ENCODE measurements at places on chromosomes 2 and 18.

DNA sequence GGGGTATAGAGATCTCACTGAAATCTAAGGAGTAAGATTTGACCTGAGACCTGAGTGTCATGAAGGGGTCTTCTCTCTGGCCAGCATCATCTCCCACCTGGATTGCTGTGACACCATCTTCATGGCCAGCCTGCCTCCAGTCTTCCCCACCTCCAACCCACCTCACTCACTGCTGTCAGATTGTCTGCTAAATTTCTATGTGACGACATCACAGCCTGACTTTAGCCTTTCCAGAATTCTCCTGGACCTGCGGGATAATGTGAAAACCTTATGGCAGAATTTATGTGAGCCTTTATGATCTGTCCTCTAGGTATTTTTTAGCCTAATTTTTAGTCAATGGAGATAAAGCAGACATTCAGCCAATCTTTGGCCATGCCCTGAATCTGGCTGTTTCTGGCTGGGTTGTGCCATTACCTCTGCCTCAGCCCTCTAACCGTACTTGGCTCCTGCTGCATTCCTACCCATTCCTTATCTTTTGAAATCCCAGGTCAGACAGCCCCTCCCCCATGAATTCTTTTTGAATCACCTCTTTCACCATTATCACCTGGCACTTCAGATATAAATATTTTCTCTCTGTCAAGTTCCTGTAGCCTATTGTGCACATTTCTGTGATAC, 66.4 kb upstream of the MMADHC start:
- DNase-seq, result no peak

GRCh38 chr2:85601771-85602475, 575 bp downstream of the TMEM150A start:
- DNase-seq, result peak; percentile 56

DNA sequence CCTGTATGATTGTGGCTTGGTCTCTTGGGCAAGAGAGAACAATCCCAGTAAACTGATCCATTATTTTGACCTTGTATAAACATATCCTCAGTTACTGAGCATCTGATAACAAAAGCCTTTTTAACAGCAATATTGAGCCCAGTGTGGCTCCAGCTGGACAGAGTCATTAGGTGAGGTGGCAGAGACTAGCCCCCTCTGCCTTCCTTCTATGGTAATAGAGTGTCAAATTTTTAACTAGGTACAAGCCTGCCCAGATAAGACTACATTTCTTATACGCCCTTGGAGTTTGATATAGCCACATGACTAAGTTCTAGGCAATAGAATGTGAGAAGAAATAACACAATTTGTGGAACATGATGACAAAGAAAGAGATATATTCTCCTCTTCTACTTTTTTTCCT, 56.2 kb downstream of the HNMT start:
- DNase-seq, result no peak

DNA sequence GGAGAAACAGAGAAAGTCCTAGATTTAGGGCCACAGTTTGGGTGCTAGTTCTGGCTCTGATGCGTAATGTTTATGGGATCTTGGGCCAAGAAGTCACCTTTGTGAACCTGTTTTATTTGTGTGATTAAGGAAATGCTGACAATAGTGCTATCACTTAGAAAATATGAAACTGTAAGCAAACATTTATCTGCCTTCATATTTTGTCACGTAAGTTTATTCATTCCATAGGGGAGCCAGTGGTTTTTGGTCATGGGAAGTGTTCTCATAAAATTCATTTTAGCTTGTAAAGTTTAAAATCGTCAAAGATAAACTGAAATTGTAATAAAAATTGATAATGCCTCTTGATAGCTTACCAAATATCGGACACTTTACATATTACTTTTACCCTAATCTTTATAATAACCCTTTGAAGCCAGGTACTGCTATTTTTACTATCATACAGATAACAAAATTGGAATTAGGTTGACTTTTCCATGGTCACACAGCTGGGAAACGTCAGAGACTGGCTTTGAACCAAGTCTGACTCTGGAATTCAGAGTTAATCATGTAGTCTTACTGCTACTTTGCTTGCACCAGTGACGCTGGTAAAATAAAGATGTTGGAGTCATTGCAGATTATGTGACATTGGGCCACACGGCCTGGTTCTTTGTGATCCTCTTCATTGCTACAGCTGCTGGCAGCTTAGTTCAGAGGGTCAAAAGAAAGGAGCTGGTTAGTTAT, 99.7 kb downstream of the ICA1L start:
- peak; percentile 22 for DNase-seq

Measured in iris pigment epithelial cell (primary cell).